Anterior cingulate cortex (tissue), 58 donors: ENCODE measurements at places on chromosomes 4 and X.

DNA sequence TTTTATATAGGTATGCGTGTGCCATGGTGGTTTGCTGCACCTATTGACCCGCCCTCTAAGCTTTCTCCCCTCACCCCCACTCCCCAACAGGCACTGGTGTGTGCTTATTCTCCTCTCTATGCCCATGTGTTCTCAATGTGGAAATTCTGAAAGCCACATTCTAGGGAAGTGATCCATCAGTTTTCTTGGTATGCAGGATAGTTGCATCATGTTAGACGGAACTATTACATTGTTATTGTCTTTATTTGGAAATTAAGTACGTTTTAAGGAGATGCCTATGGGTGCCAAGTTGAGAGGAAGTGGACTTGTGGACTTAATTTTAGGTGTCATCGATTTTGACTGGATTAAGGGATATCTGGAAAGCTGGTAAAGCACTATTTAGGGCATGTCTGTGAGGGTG lies 204.6 kb downstream of the RBM46 start:
- DNase-seq: no peak

DNA sequence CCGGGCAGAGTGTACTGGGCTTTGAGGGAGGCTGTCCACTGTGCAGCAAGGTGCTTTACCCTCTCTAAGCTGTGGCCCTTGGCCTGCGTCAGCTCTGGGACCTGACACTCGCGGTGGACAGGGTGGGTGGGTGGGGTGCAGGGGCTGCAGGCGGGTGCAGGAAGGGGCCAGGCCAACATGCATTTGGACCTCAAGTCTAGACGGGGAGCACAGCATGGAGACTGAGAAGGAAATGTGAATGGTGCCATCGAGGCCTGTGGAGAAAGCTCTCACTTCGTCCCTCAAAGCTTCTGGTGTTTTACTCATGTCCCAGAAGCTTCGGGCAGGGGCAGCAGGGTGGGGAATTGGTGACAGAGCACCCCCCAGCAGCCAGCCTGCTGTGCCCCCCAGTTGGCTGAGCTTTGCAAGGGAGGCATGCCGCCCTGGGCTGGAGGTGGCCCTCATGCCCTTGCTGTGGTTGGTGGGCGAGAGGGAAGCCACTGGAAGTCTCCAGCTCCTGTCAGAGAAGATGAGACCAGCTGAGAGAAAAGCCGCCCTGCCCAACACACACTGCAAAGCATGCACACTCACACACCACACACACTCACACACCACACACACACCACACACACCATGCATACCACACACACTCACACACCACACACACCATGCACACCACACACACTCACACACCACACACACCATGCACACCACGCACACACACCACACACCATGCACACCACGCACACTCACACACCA lies 12.3 kb downstream of the PNMA6E start:
- no peak for DNase-seq

DNA sequence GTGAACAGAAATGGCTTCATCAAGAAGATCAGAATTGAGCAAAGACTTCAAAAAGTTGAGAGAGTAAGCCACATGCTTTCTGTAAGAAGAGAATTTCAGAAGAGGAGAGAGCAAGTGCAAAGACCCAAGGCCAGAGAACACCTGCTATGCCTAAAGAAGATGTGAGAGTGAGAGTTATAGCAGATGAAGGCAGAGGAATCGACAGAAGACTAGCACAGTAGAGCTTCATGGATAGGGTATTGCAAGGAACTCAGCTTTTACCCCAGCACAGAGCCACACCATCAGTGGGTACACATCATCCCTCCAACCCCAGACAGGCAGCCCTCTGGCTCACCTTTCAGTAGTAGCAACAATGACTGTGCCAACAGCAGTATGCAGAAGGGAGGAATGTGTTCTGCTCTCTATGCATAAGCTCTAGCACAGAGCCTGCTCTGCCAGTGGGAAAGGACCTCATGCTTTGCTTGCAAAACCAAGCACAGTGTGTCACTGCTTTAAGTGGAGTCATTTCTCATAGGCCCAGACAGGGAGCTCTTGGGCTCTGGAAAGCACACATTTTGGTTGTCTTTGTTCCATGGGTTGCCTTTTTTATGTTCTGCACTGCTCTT lies 318.6 kb downstream of the NAF1 start:
- DNase-seq: no peak

GRCh38 chr4:141376769-141377168 lies 156.1 kb downstream of the ZNF330 start:
- DNase-seq: no peak

DNA sequence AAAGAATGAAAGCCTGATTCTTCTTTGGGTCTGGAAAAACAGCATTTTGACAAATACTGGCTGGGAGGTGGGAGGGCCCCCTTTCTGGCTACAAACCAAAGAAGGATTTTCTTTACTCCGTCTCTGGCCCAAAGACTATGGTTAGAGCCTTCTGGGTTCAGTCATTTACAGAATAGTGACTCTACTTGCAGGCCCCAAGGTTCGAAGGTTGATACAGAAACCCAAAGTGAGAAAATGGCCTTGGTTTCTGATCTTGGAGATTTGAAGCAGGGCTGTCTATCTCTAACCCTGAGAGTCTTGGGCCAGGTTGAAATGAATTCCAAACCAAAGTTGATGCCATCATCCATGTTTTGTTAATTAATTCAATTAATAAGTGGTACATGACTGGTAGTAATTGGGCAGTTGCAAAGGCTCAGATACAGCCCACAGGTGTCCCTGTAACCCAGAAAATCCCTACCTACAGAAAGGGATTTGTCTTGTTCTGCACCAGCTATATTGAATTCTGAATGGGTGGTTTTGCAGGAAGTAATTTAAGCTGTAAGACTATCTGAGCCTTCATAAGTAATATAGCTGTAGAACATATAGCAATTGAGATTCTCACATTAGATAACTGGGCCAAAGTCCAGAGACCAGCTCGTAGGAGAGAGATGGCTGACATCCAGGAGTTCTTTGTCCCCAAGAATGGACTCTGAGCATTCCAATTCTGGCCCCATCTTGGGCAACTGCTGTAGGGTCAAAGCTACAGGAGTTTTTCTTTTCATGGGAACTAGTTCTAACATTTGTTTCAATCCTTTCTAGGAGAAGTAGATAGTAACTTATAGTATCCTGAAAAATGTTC lies 34.5 kb downstream of the CHRNA9 start:
- DNase-seq: no peak

GRCh38 chrX:23387550-23388184 lies 53.0 kb downstream of the PTCHD1 start:
- DNase-seq: no peak

GRCh38 chrX:95622200-95622599 lies 1062.4 kb upstream of the DIAPH2 start:
- no peak for DNase-seq

DNA sequence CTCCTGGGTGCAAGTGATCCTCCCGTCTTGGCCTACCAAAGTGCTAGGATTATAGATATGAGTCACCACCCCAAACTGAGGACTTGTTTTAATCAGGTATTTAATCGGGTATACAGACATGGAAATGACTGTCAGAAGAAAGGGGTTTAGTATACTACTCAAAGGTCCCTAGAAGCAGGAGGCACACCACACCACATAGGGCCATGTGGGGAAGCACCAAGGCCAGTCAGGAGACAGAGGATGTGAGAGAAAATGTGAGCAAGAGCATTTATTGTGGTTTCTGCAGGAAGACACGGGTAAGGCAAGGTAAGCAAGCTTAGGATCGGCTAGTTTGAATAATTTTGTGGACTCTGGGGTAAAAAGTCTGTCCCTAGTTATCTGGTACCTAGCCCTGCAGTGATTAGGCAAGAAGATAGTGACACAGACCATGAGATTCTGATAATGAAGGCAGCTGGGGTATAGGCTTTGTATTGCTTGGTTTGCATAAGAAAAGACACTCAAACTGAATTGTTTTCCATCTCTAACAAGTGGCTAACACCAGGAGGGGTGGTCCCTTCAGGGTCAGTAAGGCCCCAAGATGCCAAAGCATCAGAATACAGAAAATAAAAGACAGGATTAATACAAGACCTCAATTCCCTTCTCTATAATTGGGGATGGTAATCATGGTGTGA lies 408.8 kb upstream of the F9 start:
- DNase-seq: no peak

DNA sequence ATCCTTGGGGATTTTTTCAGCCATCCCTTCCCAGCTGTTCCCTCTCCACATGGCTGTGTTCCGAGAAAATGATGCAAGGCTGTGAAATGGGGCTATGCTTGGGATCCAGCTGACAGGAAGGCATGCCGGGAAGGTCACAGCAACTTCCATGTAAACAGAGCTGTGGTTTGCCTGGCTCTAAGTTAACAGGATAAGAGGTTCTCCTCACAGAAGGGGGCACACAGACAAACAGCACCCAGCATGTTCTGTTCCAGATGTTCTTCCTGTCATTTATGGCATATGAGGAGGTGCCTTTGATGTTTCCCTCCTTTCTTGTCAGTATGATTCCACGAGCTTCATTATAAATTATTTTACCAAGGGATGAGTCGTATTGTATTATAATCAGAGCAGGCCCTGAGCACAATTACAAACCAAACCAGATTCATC lies 220.7 kb downstream of the ANTXR2 start:
- no peak for DNase-seq

DNA sequence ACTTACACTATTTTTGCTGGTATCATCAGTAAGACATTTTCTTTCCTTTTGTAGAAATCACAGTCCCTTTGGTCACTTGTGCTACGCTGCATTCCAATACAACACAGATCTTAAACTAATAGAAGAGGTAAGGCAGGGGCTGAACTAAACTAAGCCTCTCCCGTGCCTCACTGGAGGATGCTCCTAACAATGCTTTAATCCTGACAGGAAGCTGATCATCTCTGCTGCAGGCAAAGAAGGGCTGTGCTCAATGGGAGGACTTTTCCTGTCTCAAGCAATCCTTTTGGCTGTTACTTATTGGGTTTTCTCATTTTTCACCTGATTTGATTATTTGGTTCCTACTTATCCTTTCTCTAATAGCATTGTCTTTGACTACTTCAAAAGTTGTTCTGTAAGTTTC lies 583.1 kb downstream of the INPP4B start:
- no peak for DNase-seq

GRCh38 chr4:30450474-30450873 lies 269.7 kb upstream of the PCDH7 start:
- no peak for DNase-seq

DNA sequence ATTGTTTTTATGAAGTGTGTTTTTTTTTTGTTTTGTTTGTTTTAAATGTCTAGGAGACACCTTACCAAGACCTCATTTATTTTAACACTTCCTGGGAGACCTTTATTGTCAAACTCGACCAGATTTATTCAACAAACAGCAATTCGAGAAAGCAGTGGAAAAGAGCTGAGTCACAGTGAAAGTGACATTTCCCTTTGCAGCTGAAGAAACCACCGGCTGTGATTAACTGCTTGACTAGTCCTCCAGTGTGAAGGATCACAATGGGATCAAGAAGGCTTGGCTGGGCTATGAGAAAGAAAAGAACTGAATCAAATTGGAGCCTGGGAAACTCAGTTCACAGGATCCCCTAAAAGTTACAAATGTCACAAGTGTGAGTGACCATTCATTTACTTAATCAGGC lies 11.9 kb upstream of the ADH7 start:
- no peak for DNase-seq

- no peak for DNase-seq
These were observed 759.6 kb downstream of the RAB28 start for GRCh38 chr4:12724510-12724909.

- DNase-seq: no peak
These were observed 340.9 kb upstream of the CTSO start for GRCh38 chr4:156294577-156294976.

GRCh38 chr4:74483226-74483911 lies 38.4 kb downstream of the AREG start:
- DNase-seq: no peak

- no peak for DNase-seq
These were observed 127.9 kb downstream of the DHX15 start for GRCh38 chr4:24456431-24456830.

- no peak for DNase-seq
These were observed 42.2 kb upstream of the EPGN start for GRCh38 chr4:74266081-74266480.

DNA sequence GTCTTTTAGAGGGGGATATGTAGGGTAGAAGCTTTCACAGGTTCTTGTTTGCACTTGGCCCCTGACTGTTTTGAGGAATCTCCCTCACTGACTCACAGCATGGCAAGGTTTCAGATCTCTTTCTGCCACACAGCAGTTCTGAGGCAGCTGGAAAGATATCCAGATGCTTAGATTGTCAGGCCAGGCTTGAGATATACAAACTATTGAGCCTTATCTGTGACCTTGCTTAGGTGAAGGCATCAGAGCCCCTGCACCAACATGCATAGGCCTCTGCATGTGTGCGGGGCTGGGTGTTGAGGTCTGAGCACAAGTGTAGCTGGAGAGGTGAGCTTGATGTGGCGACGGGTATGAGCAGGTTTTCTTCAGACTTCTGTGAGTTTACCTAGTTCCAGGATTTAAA lies 80.9 kb upstream of the MSANTD1 start:
- no peak for DNase-seq
